ENCODE measurements at places on chromosomes 4 and X.

- DNase-seq = peak; percentile 74
These were observed 84.1 kb downstream of the TMEM164 start for GRCh38 chrX:110086916-110087484.

DNA sequence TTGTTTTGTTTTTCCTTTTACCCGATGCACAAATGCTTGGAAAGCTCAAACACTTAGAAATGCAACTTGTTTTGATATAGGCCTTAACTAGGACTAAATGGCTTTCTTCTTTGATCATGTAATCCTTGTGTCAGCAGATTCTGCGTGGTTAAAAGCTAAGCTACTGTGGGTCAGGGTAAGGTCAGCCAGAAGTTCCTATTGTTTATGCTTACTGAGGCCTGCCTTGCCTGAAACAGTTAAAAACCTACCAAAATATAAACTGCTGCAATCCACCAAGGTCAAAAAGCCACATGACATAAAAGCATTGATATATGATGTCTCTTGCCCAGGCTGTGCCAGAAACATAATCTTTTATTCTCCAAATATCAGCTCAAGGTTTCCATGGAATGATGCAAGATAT lies 223.4 kb downstream of the FAM47B start:
- DNase-seq = no peak

DNA sequence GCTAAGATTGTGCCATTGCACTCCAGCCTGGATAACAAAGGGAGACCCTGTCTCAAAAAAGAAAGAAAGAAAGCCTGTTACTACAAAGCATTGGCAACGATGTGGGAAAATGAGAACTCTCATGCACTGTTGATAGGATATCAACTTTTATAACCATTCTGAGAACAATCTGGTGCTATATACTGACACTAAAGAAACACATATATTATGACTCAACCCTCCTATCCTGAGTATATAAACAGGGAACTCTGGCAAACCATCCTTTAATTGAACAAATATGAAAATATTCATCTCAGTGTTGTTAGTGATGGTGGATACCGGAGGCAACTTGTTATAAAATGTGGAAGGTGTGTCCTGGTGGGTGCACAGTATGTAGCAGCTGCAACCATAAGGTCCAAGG lies 53.0 kb upstream of the SOD3 start:
- no peak for DNase-seq

DNA sequence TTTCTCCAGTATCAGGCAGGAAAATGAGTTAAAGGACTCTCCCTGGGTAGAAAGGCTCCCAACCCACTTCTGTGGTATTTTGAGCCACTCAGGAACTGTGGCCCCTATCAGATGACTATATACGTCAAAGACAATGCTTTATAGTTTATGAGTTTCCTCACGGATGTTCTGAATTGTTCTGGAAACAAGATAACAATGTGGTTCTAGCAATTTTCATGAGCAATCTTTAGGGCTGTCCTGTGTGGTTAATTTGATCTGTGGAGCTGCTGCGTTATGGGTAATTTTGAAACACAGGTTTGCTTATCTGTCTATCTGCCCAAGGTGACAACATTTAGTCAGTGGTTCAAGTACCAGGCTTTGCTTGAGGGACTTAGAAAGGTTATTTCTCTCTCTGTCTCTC lies 46.7 kb upstream of the IL2 start:
- no peak for DNase-seq

- DNase-seq = no peak
These were observed 55.8 kb downstream of the HHIP start for GRCh38 chr4:144701683-144702233.

- no peak for DNase-seq
These were observed 56.8 kb downstream of the SMIM20 start for GRCh38 chr4:25970691-25971432.

DNA sequence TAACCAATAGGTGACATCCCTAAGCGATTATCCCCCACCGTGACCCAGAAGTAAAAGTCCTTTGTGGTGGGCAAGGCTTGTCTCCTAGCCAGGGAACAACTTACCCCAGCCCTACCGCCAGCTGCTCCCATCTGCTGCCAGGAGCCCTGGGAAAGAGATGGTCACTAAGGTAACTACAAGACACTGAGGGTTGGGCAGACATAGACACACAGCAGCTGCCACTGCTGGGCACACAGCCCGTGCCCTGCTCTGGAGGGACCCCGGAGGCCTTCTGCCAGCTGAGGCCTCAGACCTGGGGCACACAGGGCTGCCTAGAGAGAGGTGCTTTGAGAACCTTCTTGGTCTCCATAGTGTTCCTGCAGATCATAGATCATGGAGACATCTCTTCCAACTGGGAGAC lies 53.0 kb upstream of the PROM1 start:
- DNase-seq = no peak

- peak; percentile 52 for DNase-seq
These were observed 564 bp downstream of the PGK1 start for GRCh38 chrX:78104447-78105176.
